ENCODE measurements at places on chromosomes 5 and 9.

DNA sequence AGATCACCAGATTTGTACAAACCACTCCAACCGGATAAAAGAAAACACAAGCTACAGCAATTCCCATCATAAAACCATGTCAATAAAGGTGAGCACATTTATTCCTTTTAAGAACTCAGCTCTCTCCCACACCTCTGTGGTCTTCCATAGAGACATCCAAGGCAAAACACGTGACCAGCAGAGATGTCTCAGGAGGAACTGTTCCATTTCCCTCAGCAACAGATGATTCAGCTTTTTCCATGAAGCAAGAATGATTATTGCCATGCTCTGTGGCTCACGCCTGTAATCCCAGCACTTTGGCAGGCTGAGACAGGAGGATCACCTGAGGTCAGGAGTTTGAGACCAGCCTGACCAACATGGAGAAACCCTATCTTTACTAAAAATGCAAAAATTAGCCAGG is 15.8 kb downstream of the GZMK start:
- DNase-seq: no peak

- DNase-seq: no peak
These were observed 64.7 kb upstream of the PALM2AKAP2 start for GRCh38 chr9:109715344-109715743.

- no peak for DNase-seq
These were observed 436.1 kb downstream of the CDH10 start for GRCh38 chr5:24208686-24209106.

- DNase-seq: no peak
These were observed 13.9 kb downstream of the IFNA1 start for GRCh38 chr9:21454149-21454548.

DNA sequence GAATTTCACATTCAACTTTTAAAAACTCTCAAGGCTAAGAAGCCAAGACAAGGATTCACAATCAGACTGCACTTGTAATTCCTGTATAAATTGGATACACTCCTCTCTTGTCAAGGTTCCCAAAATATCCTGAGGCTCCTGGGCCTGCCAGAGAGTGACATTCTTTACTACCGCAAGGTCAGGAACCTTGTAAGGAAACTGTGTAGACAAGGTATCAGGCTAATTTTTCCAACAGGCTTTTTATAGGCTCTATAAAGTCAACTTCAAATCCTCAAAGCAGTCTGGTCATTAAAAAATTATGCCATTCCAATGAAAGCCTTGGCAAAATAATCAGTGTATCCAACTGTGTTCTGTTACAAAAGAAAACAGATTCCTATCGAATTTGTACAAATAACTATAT is 15.5 kb upstream of the PAIP1 start:
- DNase-seq: no peak

- DNase-seq: no peak
These were observed 1.7 kb upstream of the TENT4A start for GRCh38 chr5:6711409-6712141.

DNA sequence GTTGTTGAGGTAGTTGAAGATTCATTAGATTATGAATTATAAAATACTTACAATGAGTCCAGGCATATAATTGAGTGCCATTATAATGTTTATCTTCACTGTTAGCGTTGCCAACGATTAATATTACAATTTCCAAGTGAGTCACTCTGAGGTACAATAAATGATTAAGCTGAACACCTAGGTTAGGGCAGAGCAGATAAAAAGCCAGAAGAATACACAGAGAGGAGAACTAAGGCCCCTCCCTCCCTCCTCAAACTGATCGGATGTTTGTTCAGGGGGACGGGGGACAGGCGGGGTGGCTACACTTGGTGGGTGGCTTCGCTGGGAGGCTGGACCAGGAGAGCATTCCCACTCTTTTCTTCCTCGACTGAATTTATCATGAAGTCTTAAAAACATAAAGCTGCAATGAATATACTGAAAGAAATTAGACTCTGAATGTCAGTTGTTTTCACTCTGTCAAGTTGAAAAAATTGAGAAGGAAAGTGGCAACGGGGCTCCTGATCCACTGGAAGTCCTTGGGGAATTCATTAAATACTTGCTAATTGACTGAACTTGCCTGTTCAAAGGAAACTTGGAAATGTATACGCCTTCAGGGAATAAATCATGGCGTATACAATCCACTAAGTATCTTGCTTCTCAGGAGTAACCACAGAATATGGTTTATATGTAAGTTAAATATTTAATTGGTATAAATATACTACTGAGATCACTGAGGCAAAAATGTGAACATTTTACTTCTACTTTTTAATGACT is 198.1 kb downstream of the TSSK1B start:
- no peak for DNase-seq

- no peak for DNase-seq
These were observed 105.1 kb upstream of the TNPO1 start for GRCh38 chr5:72711351-72711750.

DNA sequence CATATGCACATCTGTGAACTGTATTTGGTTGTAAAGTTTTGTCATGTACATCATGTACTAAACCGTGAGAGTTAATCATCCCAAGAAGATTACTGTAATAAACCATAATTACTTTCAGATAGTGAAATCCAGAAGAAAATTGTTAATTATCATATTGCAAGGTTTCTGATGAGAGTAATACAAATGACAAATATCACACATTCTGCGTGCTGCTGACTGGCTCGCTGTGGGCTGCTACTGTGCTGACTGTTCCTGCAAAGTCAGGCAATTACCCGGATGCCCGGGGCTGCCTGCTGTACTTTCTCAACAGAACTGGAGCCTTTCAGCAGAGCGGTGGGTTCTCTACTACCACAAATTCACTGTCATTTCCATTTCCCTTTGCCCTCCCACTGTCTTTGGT is 68.3 kb downstream of the SMARCA2 start:
- no peak for DNase-seq

DNA sequence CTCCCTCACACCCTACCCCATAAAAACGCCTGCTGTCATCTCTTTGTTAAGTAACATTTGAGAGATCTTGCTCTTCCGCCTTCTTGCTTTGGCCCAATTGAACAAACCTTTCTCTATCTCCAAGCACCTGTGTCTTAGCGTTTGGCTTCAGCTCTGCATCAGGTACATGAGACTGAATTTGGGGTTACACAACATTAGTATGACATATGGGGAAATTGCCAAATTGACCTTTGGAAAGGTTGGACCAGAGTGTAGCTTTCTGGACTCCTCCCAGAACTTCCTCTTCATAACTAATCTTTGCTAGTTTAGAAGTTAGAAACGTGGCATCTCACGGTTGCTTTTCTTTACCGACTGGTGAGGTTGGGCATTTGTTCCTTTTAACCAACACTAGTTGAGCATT is 3.5 kb upstream of the EXOSC3 start:
- DNase-seq: no peak

- DNase-seq: no peak
These were observed 23.4 kb downstream of the HNRNPK start for GRCh38 chr9:83956436-83957247.

GRCh38 chr9:17881371-17881770 is 302.5 kb downstream of the SH3GL2 start:
- DNase-seq: no peak

- no peak for DNase-seq
These were observed 30.6 kb downstream of the KDM4C start for GRCh38 chr9:6788162-6789016.

- DNase-seq: no peak
These were observed 1116.2 kb upstream of the EDIL3 start for GRCh38 chr5:85500869-85501268.

DNA sequence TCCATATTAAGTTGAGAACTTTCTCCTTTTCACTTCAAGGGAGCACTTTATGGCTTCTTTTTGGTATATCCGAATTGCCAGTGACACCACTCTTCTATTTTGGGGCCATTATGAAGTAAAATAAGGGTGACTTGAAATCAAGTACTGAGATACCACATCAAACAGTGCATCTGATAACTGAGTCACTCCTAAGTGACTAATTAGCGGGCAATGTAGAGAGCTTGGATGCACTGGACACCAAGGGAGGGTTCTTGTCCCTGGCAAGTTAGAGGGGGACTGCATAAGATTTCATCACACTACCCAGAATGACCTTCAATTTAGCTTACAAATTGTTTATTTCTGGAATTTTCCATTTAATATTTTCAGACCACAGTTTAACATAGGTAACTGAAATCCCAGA is 813.9 kb upstream of the CDH10 start:
- no peak for DNase-seq
